ENCODE measurements at places on chromosomes 13 and 19.

DNA sequence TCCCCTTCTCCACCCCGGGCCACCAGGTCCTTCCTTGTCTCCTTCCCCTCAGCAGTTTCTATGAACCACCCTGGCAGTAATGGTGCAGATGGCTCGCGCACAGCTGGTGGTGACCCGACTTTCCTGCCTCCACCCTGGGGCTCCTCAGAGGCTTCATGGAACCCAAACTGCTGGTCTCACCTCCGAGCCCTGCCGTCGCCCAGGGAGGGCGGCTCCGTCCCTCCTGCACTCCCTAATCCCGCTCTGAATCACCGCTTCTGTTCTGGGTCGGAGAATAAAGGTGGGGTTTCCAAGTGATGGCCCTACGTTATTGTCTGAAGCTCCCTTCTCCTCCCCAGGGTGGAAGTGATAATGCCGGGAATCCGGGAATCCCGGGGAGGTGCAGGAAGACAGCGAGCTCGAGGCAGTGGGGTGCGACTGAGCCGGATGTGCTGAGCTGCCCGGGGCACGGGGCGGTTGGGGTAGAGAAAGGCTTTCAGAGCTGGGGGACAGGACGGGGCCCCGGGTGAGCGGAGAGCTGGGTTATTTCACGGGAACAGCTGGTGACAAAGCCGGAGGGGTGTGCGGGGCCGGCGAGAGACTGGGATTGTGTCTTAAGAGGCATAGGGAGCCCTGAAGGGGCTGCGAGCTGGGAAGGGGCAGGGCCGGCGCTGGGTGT, 711 bp downstream of the FUT2 start:
- DNase-seq = no peak

- DNase-seq = no peak
Observed at GRCh38 chr13:97934590-97934989, 18.9 kb upstream of the IPO5 start.

DNA sequence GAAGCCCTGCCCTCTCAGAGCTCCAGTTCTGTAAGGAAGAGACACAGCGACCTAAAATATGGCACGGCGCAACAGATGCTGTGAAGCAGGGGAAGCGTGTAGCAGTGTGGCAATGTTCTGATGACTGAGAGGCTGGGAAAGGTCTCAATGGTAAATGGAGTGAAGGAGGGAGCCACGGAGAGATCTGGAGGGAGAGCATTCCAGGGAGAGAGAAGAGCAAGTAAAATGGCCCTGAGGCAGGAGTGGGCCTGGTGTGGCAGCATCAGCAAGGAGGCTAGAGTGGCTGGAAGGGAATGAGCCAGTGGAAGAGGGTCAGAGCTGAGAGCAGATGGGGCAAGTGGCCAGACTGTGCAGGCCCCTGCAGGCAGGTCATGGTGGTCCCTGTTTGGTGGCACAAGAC, 16.4 kb downstream of the RCN3 start:
- no peak for DNase-seq

- DNase-seq = no peak
Observed at GRCh38 chr13:23571431-23571830, 1.2 kb downstream of the TNFRSF19 start.
